ENCODE measurements at places on chromosomes 1 and 21.

GRCh38 chr1:241592273-241592958 is 47.8 kb downstream of the CHML start:
- DNase-seq: no peak

DNA sequence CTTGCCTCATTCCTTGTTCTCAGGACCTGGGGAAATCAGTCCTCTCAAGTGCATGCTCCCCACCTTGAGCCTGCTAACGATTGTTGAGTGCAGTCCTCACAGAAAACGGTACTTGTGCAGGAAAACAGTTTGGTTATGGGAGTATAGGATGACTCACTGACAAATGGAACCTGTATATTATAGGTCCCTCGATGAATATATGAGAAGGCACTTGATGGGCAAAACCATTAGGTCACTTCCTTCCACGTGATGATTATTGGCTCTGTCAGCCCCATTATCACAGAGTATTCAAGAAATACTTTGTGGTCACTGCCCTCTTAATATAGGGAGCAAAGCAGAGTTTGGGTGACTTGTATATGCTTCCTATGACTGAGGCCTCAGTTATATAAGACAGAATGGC is 6.2 kb downstream of the CCDC17 start:
- no peak for DNase-seq

- DNase-seq: no peak
These were observed 18.4 kb upstream of the GFI1 start for GRCh38 chr1:92505015-92505692.

DNA sequence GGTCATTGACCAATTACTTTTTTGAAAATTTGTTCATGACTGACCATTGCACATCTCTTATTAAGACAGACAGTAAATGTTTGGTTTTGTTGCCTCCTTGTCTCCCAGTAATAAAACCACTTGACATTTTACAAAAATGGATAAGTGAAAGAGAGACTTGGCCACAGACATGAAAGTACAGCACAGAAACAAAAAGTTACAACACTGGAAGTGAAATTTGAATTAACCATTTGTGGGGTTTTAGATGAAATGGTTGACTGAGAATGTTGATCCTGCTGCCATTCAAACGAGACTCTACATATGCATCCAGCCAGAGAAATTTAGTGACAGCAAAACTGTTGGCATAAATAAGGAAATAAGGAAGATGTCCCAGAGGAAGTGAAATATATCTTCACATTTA is 79.3 kb upstream of the B3GALT2 start:
- no peak for DNase-seq

GRCh38 chr1:233614173-233614742 is 352 bp downstream of the KCNK1 start:
- DNase-seq: peak; percentile 41

DNA sequence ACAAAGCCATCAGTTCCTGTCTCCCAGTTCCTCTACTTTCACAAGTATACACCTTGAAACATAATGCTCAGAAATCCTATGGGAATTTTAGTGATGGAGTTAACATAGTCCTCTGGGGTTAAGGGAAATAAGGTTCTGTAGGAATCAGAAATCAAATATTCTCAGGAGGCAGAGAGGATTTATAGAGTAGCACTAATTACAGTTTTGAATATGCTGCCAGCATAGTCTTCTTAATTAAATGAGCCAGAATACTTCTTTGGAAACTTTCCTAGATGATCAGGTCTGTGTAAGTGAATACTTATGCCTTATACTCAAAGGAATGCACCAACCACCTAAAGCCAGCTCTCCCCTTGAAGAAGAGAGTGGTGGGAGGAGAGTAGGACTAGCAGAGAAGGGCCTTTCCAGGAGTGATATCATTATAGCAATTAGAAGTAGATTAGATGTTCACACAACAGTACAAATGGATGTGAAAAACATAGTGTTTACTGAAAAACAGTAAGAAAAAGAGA is 31.4 kb upstream of the DIRAS3 start:
- no peak for DNase-seq

DNA sequence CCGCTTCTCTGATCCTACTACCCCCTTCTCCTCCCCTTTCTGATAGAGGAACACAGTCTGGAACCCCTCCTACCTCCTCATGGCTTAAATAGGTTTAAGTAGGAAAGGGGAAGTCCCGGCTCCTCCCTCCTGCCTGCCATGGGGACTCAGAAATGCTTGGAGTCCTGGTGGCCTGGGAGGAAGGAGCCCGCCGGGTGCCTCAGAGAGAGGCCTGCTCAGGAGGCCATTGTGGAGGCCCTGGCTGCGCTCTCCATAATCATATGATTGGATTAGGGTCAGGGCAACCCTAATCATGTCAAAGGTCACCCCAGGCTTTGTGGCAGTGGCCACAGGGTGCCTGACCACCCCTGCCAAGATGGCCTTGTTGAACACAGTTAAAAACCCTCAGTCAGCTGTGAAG is 29.0 kb downstream of the WNT3A start:
- no peak for DNase-seq

DNA sequence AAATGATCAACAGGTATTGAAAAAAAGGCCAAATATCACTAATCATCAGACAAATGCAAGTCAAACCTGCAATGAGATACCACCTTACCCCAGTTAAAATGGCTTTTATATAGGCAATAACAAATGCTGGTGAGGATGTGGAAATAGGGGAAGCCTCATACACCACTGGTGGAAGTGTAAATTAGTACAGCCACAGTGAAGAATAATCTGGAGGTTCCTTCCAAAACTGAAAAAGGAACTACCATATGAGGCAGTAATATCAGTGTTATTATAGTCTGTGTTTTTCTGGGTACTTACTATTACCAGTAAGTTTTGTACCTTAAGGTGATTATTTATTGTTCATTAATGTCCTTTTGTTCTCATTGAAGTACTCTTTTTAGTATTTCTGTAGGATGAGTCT is 201.3 kb downstream of the MRPL39 start:
- DNase-seq: no peak

- no peak for DNase-seq
These were observed 7.8 kb downstream of the F11R start for GRCh38 chr1:161013131-161013487.

DNA sequence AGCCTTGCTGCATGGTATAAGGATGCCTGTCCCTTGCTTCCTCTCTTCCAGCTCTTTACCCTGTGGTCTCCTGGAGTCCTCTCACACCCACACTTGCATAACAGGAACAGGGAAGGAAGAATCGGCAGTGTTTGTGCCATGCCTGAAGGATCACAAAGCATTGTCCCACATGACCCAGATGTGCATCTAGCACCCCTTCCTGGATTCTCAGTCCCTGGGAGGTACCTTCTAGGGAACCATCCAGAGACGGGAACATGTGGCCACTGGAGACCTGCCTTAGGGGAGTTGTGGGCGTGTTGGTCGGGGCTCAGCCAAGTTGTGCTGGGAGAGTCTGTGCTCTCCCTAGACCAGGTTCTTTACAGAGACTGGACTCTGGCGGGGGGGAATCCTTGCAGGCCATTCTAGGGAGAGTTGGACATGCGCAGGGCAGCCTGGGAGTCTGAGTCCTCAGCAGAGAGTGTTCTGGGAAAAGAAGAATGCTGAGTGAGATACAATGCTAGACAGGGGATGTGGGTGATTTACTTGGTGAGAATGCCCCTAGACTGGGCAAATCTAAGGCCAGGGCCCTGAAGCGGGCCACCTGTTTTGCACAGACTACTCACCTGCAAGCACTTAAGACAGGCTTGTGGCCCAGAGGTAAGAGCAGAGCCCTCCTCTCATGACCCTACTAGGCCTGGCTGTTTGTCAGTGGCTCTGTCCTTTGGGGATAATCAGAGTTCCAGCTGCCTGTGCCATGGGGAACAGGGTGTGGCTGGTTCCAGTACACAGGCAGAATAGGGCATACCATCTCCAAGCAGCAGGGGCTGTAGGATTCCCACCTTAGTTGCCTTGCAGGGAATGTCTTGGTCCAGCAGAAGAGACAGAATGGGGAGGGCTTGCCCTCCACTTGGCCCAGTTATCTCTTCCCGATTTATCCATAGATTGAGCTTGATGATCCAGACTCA is 89.8 kb downstream of the MAN1C1 start:
- no peak for DNase-seq

DNA sequence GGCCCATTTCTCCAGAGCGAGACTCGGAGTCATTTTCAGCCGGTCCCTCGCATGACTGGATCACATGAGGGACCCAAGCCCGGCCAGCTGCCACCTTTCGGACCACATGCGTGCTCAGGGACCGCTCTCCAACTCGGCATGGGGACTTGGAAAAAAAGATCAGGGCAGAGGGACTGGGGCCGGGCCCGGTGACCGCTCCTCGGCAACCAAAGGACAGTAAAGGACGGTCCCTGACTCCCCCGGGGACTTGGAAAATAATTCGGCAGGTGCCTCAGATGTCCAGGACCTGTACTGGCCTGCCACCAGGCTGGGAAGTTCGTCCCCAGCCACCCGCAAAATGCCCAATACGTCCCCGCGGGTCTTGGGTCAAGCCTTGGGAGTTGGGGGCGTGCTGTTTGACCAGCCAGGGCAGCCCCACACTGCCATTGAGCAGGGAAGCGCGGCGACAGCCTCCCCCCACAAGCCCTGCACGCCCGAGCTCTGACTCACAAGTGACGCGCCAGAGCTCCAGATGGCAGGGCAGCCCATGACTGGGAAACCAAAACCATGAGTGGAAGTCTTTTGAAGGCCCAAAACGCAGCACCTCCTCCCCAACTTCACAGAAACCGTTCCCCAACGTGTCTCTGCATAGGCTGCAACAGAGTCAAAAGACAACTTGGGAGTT is 134.5 kb downstream of the LIPI start:
- no peak for DNase-seq

- peak; percentile 81 for DNase-seq
These were observed 18.3 kb upstream of the CAPN8 start for GRCh38 chr1:223683586-223684487.

GRCh38 chr1:77797991-77798390 is 18.5 kb downstream of the MIGA1 start:
- no peak for DNase-seq

- DNase-seq: no peak
These were observed 29.0 kb downstream of the PRMT2 start for GRCh38 chr21:46664316-46664995.

DNA sequence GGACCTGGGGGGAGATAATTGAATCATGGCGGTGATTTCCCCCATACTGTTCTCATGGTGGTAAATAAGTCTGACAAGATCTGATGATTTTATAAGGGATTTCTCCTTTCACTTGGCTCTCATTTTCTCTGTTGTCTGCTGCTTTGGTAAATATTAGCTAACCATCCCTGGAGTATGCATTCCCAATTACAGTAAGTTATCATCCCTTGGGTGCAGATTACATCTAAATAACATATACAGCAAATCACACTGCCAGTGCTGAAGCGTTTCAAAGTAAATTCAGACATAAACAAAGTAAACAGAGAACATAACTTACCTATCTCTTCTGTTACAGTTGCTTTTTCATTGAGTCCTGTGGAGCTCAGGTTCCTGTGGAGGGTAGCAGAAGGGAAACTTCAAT is 38.6 kb upstream of the IGSF3 start:
- DNase-seq: no peak

GRCh38 chr1:164567774-164568173 is 8.8 kb downstream of the PBX1 start:
- DNase-seq: no peak

DNA sequence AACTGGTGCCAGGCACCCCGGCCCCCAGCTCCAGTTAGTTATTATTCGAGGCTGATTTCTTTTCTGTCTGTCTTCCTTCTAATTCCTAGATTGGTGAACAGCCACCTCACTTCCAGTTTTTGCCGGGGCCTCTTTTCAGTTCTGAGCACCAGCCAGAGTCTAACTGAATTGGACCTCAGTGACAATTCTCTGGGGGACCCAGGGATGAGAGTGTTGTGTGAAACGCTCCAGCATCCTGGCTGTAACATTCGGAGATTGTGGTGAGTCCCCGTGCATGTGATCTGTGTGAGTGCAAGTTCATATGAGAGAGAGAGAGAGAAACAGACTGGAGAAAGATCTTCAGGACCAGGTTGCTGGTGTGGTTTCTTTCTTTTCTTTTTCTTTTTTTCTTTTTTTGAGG is 13.5 kb downstream of the NLRP3 start:
- no peak for DNase-seq

DNA sequence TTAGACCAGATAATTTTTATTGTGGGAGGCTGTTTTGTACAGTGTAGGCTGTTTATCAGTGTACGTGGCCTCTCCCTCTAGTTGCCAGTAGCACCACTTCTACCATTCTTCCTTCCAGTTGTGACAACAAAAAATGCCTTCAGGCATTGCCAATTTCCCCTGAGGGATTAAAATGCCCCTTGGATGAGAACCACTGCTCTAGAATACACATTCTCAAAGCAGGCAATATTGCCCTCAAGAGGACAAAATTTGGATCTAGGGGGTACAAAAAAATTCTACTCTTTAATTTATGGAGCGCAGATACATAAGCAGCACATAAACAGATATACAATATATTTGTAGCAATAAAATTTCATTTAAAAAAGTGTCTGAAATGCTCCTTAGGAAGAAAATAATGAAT is 674.6 kb downstream of the PTPRC start:
- DNase-seq: peak; percentile 6

DNA sequence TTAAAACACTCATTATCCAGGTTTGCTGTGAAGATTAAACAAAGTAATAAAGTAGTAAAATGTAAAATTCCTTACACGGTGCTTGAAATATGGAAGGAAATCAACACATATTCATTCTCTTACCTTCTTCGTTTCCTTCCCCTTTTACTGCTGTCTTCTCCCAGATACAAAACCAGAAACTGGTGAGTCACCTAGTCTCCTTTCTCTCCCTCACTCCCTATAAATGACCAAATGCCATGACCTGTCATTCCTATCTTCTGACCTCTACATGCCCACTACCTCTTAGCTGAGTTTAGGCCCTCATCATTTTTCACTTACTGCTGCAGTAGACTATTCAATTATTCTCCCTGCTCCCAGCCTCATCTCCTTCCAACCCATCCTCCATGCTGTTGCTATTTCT is 4.3 kb upstream of the NR1I3 start:
- no peak for DNase-seq

DNA sequence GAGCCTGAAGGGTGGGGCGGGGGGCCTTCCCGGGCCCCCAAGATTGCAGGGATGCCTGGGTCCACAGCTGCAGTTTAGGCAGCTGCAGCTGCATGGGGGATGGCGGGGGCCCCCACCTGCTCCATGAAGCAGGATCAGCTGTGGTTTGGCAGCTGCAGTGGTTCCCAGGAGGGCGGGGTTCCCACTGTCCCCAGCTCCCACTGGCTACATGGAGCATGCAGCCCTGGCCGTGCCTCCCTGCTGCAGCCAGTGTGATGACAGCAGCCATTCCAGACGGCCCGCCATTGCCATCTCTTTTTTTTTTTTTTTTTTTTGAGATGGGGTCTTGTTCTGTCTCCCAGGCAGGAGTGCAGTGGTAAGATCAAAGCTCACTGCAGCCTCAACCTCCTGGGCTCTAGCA is 992 bp upstream of the C1QA start:
- DNase-seq: no peak
